ENCODE measurements at places on chromosomes 5 and 9.
A peak's percentile ranks its signal among the peaks of the same experiment; 100 is the strongest.

DNA sequence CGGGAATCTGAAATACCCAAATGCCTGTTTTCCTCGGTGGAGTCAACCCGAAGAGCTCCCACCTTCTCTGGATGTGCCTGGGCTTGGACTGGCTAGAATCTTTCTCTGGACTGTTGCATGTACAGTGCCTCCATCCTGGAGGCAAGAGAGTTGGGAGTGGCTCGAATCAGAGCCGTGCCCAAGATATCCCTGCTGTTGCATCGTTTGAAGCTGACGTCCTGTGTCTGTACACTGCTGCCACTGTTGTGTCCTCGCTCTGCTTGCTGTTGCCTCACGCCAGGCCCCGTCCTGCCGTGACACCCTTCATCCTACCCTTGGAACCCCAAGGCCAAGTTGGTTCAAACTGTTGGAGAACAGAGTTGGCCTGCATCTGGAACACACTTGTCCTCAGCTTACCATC lies 35.4 kb downstream of the FAXDC2 start:
- no peak for DNase-seq

GRCh38 chr5:127725673-127726072 lies 22.5 kb downstream of the CCDC192 start:
- DNase-seq: no peak

DNA sequence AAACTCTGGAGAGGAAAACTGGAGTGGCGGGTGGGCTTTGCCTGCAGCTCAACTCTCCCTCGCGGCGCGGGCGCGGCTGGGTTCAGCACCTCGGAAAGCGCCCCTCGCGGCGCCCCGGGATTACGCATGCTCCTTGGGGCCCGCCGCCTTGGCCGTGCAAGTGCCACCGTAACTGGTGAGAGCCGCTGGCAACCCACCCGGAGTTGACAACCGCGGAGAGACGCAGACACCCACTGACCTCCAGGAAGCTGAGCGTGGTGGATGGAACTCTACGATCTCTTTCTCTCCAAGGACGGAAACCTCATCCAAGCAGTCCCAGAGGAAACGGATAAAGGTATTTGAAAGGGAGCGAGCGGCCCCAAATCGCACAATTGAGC lies 194 bp upstream of the RXFP3 start:
- DNase-seq: no peak

DNA sequence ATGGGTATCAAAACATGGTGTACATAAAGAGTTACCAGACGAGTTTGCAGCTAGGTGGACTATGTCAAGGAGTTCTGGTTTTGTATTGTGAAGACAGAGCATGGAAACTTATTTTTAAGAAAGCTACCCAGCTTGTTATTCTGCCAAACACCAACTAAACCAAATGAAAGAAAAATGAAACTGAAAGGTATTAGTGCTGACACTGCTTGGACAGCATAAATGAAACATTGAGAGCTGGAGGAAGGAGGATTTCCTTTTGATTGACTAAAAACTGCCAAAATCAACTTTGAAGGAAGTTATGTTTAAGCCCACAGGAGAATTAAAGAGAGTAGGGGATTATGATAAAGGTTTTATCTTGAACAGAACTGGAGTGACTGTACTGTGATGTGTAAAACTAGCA lies 766.2 kb downstream of the PTPRD start:
- no peak for DNase-seq

- no peak for DNase-seq
These were observed 384.5 kb upstream of the CDH6 start for GRCh38 chr5:30808996-30809395.

GRCh38 chr5:131114754-131115153 lies 50.3 kb downstream of the HINT1 start:
- DNase-seq: no peak

DNA sequence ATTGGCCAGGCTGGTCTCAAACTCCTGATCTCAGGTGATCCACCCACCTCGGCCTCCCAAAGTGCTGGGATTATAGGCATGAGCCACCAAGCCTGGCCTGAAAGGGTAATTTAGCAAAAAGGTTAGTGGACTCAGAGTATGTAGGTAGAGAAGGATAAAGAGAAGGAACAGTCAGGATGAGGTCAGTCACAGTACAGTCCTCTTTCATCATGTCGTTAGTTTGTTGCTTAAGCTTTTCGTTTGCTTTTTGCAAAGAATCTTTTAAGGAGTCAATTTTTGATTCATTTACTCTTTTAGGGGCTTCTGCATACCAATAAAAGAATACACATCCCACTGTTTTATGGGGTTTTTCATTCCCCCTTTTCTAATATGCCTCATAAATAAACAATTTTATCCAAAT lies 17.8 kb upstream of the GBGT1 start:
- no peak for DNase-seq

DNA sequence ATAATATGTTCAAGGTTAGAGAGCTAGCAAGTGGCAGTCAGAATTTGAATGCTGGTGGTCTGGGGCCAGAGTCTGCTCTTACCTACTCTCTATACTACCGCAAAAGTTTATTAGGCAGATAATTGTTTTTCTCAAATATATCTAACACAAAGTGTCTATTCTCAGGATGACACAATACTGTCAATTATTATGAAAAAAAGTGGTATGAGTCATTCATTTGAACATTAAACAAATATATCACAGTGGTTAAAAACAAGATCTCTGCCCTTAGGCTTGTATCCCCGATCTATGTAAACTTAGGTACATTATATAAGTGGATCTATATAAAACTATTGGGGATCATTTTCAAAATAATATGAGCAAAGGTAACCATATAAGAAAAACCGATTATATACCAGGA lies 354.9 kb downstream of the CETN3 start:
- no peak for DNase-seq

DNA sequence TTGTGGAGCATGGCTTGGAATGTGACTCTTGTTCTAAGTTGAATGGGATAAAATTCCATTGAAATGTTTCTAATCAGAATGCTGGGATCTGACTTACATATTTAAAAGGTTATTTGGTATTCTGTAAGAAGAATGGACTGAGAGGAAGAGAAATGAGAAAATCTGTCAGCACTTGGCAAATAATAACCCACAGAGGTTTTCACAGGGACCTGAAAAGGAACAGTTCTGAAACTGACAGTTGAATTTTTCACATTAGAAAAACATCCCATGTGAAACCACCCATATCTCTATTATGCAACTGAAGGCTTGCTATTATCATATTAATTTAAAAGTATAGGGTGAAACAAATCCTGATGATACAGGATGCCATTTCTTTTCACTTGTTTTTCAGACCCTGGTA lies 302.7 kb downstream of the EPB41L4A start:
- DNase-seq: no peak

DNA sequence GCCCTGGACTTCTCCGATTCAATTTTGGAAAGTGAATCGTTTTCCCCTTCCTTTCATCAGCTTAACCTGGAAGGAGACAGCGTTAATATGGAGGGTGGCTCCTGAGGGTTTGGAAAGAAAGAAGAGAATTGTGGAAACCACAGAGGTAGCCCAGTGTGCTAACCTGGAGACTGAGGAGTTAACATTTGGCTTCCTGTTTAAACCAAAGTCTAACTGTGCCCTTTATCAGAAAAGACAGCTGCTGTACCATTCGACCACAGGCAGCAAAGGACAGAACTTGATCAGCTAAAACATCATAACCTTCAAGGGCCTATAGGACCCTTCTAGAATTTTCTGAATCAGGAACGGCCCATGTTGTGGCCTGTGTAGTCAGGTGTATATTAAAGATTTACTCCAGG lies 735 bp downstream of the IDNK start:
- no peak for DNase-seq

- DNase-seq: no peak
These were observed 55.2 kb downstream of the DROSHA start for GRCh38 chr5:31476738-31477141.

DNA sequence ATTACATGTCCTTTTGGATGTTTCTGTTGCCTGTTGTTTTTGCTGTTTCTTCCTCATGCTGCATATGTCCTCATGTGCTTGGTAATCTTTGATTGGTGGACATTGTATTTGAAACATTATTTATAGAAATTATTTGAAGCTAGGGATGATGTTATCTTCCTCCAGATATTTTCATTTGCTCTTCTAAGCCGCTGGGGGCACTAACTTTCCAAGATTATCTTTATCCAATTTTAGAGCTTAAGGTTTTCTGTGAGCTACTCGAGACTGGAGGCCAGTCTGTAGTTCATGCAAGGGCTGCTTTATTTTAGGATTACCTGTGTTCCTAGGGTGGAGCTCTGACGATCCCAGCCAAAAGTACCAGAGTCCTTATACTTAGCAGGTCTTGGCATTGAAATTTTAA lies 40.9 kb downstream of the STX17 start:
- DNase-seq: no peak

DNA sequence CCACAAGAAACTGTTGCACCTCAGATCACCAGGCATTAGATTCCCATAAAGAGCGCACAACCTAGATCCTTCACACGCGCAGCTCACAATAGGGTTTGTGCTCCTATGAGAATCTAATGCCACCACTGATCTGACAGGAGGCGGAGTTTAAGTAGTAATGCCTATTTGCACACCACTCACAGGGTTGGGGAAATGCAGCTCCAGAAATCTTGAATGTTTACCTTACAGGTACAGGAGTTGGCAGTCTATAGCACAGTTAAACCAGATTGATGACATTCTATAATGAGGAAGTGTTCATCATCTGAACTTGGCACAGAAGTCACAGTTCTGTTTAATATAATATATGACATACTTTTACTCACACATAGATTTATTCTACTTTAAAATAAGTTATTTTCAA lies 732.2 kb upstream of the ZNF608 start:
- no peak for DNase-seq

DNA sequence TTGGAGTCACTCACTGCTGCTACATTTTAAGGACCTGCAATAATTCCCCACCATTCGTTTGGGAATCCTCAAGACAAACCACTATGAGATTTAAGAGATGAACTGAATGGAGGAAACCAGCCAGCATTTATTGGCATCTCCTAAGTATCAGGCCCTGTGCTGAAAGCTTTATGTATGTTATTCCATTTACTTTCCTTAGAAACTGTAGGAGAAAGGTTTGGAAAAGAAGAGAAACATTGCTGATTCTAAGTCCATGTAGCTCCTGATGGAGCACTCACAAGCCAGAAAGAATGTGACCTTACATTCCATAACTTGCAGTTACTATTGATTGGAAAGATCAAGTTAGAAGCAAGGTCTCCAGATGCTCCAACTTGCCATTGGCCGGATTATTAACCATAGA lies 267.4 kb downstream of the GAS1 start:
- DNase-seq: no peak

DNA sequence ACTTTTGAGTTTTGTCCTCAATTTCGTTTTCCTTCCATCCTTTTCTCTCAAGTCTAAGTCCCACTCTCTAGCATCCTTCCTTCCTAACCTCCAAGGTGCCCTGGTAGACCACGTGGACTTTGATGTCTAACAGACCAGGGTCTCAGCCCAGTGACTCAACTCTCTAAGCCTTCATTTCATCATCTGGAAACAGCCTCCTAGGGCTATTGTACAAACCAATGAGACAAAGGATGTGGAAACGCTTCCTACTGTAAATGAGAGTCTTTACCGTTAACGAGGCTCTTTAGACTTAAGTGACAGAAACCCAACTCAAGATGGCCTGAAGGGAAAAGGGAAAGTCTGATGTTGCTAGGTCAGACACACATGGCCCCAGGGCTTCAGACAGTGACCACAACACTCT lies 49.2 kb upstream of the CPLX2 start:
- no peak for DNase-seq

- peak; percentile 44 for DNase-seq
These were observed 48.1 kb downstream of the EBF1 start for GRCh38 chr5:159051421-159052282.

- no peak for DNase-seq
These were observed 38.2 kb downstream of the ST8SIA4 start for GRCh38 chr5:100864931-100865330.

DNA sequence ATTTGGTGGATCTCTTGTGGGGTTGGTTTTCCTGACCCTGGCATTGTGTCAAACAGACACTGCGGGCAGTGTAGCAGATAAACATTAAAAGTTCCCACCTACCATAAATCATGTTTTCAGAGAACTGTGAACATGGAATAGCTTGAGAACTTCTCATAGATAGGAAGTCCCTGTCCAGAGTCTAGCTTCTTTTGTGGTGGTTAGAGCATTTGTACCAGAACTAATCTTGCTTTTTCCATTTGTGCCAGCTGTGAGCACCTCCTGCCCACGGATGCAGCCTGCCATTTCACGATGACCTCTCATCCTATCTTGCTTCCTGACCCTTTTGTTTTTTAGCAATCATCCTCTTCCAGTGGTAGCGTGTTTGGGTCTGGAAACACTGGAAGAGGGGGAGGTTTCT lies 61.4 kb downstream of the FAM78A start:
- DNase-seq: no peak

DNA sequence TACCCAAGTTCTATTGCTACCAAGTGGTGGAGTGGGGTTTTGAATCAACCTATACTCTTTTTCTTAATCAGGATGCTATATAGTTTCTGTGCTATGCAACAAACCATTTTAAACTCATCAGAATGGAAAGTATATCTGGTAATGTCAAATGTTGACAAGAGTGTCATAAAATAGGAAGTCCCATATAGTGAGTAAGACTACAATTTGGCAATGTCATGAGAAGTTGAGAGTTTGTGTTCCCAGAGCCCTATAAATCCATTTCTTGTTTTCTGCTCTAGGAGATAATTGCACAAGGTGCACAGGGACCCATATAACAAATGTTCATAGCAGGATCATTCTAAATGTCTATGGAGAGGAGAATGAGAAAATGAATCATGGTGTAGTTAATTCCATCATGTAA lies 109.8 kb upstream of the TXNDC8 start:
- DNase-seq: no peak

- no peak for DNase-seq
These were observed 39.1 kb upstream of the CTNNAL1 start for GRCh38 chr9:109052416-109052815.

GRCh38 chr5:137627293-137627692 lies 108.6 kb downstream of the KLHL3 start:
- DNase-seq: no peak

DNA sequence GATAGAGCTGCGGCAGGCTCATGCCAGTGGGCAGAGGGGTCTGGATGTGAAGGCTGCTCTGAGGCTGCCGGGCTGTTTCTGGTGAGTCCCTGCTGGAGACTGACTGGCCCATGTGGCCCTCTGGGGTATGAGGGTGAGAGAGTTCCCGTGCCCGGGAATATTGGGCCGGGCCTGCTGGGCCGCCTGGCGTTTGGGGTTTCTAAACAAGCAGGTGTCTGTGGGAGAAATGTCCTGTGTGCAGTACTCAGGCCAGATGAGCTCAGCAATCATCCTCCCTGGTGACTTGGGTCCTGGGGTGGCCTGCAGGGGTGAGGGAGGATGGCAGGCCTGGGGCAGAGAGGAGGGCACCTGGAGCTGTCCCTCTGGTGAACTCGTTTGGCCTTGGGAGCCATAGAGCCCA lies 74.9 kb downstream of the MACROH2A1 start:
- DNase-seq: no peak

- DNase-seq: no peak
These were observed 39.5 kb upstream of the GLRX start for GRCh38 chr5:95861864-95862561.

Data from CD14-positive monocyte (primary cell).